AG08396 (cell line): ENCODE measurements at places on chromosomes 5 and 9.

GRCh38 chr5:135327429-135328127 is 71.5 kb downstream of the MACROH2A1 start:
- no peak for DNase-seq

DNA sequence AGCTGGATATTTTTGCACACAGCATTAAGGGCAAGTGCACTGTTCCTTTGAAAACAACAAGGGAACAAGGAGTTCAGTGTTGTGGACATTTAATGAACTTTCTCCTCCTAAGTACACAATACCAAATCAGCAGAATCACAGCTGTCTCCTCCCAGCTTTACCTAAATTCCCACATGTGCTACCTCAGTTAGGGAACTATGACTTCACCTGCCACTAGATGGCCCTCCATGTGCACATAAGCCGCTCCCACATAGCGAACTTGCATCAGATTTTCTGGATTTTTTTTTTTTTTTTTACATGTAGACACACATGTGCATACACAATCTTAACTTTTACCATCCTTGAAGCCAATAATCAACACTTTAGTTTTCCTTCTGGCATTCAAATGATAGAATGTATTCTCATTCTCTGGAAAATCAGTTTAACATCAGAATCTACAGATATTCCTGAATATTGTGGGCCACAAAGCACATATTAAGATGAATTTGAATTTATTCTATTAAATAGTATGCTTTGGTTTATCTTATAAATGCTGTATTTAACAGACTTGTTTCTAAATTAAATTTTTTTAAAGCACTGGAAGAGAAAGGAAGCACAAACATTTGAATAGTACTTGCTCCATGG is 123.6 kb downstream of the PALM2AKAP2 start:
- DNase-seq: peak; percentile 52

- DNase-seq: no peak
Observed at GRCh38 chr5:66213533-66213932, 69.4 kb downstream of the SREK1 start.

- peak; percentile 48 for DNase-seq
Observed at GRCh38 chr9:134099123-134099761, 31.4 kb upstream of the BRD3 start.

DNA sequence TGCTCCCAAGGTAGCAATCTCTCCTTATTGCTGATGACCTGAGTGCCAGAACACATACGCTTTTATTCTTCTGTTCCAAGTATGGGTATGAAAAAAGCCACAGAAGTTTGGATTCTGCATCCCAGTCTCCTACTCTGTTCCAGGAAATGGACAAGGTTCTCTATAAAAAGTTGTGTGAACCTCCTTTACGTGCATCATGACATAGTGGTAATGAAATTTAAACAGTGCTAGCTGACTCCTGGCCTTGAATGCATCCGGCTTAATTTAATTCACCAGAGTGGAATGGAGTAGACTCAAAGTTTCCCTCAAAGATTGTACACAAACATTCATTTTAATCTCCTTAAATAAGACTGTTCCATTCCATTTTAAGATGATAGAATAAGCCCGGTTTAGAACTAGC is 68.9 kb downstream of the LURAP1L start:
- peak; percentile 24 for DNase-seq

- DNase-seq: no peak
Observed at GRCh38 chr5:33538201-33538600, 97.4 kb downstream of the TARS1 start.

DNA sequence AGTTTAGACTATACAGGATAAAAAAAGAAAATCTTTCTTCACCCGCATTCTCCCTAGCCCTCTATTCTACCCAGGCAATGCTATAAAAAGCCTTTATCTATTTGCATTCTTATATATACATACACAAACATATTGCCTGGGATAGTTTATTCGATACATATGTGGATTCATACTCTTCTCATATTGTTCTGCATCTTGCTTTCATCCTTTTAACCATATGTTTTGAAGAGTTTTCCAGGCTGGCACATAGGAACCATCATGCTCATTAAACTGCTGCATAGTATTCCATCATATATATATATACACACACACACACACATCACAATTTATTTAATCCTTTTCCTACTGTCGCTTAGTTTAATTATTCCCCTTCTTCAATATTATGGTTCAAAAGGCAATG is 461.2 kb downstream of the NTRK2 start:
- DNase-seq: no peak

DNA sequence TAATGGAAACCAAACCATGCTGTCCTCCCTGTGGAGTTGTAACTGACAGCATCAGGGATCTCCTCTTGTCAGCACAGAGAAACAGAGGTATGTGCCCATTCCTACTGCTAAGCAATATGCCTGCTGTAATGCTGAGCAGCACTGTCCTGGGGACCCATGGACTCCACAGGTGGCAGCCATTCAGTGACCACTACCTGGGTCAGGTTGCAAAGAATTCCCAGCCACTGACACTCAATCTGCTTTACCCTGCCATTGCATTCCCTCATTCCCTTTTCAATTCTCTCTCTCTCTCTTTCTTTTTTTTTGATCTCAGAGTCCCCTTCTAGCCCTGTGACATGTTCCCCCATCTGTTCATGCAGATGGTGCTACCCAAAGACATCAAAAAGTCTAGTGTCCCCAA is 104.1 kb downstream of the GABRB2 start:
- DNase-seq: no peak

DNA sequence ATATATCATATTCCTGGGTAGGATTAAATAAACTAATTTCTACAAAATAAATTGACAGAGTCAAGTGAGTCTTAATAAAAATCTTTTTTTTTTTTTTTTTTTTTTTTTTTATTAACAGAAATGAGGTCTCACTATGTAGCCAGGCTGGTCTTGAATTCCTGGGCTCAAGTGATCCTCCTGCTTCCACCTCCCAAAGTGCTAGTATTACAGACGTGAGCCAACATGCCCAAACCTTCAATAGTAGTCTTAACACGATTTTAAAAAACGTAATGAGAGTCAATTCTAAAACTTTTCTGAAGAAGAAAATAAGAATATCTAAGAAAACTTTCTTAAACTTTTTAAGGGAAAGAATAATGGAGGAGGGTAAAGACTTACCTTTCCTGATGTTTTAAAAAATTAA is 84.2 kb downstream of the YIPF5 start:
- no peak for DNase-seq

GRCh38 chr5:140084541-140084940 is 29.4 kb upstream of the PURA start:
- no peak for DNase-seq

- DNase-seq: no peak
Observed at GRCh38 chr5:85388770-85389169, 1004.1 kb upstream of the EDIL3 start.

- no peak for DNase-seq
Observed at GRCh38 chr5:93100428-93100827, 480.6 kb downstream of the NR2F1-AS1 start.

GRCh38 chr5:57779383-57780223 is 297.0 kb upstream of the ACTBL2 start:
- DNase-seq: peak; percentile 36

DNA sequence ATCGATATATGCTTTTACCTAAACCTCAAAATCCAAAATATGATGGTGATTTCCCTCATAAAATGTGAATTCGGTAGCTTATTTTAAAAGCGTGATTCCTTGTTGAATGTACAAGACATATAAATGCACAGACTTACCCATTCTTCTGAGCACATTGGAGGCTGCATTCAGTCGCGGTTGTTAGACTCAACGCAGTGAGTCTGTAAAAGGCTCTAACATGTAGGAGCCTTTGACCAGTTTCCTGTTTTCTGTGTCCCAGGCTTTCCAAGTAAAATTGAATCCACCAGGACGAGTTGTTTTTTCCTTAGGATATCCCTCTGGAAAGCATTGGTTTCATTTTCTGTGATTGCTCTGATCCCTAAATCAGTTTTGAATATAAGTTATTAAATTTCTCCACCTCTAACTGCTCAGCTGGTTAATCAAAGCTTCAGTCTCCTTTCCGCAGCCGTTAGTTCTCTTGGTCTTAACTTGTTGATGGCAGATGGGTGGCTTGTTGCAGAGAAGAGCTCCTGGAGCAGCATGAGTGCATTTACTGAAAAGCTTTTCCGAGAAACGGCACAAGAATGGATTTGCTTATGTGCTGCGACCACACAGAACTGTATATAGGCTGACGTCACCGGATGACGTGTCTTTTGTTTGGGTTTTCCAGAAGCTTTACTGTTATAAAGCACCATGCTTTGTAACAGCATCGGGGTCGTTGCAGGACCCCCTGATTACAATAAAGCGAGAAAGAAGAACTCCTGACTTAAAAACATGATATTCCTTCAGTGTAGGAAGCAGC is at the start of gene LRRTM2:
TSS of gene LRRTM2 (minus strand) at position 565 of the 781 bp plus-strand sequence. CDS start at position 141, 424 bp downstream.
- peak; percentile 70 for DNase-seq

- DNase-seq: no peak
Observed at GRCh38 chr5:81893961-81894360, 77.9 kb upstream of the ATG10 start.

DNA sequence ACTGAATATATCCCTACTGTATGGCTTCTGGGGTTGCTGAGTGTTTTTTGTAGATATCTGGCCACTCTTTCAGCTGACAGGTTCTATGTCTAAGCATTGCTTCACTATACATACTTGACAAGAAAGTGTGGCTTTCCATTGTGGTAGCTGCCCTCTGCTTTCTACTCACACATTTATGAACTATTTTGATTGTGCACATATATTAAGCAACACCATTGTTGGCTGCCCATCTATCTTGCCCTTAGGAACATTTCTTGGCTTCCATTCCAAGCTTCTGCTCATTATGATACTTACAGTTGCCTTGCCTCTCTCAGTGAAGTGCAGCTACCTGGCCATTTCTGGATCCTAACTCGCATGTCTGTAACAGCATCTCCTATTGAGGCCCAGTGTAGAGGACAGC is 153.6 kb upstream of the MOCS2 start:
- no peak for DNase-seq

DNA sequence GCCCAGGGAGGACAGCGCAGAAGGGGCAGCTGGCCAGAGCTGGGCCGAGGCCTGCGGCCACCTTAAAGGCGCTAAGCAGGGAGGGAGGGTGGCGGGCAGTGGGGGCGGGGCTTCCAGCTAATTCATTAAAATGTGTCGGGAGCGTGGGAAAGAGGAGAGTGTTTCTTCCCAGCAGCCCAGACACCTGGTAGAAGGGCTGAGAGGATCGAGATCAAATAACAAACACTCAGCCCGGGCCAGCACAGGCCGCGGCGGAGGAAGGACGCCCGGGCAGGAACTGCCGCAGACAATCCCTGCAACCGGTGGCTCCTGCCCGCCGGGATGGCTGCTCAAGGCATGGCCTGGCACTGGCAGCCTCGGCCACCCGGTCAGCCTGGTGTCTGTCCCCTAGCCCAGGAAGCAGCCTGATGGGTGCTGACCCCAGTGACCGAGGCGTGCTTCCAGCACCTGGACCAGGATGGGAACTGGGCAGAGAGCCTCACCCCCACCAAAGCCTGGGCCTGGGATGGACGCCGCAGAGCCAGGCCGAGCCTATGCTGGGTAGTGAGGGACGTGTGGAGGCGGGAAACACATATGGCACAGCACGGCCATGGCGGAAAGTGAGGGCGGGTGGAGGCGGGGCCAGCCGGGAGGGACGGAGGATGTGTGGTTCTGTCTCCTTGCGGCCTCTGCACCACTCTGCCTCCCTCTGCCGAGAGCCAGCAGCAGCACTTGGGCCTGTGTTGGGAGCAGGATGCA is 3.2 kb upstream of the NRARP start:
- peak; percentile 79 for DNase-seq

- peak; percentile 79 for DNase-seq
Observed at GRCh38 chr5:32504989-32505596, 60.6 kb upstream of the ZFR start.

GRCh38 chr5:150753863-150754262 is 5.0 kb downstream of the DCTN4 start:
- DNase-seq: no peak

GRCh38 chr5:145293716-145294115 is 541.4 kb downstream of the PRELID2 start:
- DNase-seq: no peak

- DNase-seq: no peak
Observed at GRCh38 chr5:939368-939767, 46.7 kb downstream of the TRIP13 start.

- no peak for DNase-seq
Observed at GRCh38 chr9:99058964-99059921, 45.7 kb upstream of the TGFBR1 start.

- no peak for DNase-seq
Observed at GRCh38 chr5:85278193-85278592, 893.5 kb upstream of the EDIL3 start.

DNA sequence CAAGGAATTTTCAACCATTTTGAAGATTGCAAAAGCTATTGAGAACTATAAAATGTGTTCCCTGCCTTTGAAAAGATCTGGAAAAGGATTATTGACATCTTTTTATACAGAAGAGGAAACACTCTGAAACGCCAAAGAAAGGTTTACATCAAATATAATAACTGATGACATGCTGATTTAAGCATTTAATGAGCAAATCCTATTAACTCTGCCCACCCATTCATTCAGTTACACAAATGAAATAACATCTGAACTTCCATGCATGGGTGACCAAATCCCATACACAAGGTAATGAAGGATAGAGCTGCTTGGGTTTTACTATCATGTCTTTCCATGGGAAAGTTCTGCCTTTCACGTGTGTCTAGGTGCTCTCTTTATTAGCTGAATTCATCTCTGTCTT is 589.4 kb upstream of the WWC1 start:
- no peak for DNase-seq

- no peak for DNase-seq
Observed at GRCh38 chr5:151780348-151780747, 8.6 kb downstream of the G3BP1 start.

DNA sequence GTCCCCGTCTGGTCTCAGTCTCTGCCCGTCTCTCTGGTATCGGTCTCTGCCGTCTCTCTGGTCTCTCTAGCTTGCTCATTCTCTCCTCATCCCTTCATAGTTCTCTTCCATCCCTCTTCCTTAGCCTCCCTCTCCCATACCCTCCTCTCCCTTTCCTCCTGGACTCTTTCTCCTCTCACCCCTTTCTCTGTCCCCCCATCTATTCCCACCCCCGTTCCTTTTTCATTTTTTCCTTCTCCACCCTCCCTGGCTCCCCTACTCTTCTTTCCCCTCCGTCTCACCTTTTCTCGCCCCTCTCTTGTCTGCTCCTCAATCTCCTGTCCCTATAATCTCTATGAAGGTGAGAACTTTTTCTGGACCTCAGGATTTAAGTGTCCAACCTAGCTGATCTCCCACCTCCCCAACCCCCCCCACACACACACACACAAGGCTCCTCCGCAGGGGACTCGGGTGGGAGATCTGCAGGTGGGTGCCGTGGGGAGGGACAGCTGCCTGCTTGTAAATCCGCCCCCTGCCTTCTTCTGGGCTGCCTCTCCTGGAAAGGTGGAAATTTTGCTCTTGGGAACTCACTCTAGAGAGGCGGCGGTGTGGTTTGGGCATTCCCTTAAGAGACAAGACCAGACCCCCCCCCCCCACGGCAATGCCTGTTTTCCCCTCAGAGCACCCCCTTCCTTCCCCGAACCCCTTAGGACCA is 953 bp downstream of the UBE2QL1 start:
- DNase-seq: no peak

- DNase-seq: no peak
Observed at GRCh38 chr9:8143677-8144076, 344.1 kb upstream of the DMAC1 start.

- no peak for DNase-seq
Observed at GRCh38 chr9:81906671-81907070, 21.6 kb upstream of the SPATA31D4 start.
